ENCODE measurements at places on chromosomes 13 and 19.

- no peak for DNase-seq
Measured at GRCh38 chr13:65479692-65480091, 1750.4 kb downstream of the PCDH9 start.

DNA sequence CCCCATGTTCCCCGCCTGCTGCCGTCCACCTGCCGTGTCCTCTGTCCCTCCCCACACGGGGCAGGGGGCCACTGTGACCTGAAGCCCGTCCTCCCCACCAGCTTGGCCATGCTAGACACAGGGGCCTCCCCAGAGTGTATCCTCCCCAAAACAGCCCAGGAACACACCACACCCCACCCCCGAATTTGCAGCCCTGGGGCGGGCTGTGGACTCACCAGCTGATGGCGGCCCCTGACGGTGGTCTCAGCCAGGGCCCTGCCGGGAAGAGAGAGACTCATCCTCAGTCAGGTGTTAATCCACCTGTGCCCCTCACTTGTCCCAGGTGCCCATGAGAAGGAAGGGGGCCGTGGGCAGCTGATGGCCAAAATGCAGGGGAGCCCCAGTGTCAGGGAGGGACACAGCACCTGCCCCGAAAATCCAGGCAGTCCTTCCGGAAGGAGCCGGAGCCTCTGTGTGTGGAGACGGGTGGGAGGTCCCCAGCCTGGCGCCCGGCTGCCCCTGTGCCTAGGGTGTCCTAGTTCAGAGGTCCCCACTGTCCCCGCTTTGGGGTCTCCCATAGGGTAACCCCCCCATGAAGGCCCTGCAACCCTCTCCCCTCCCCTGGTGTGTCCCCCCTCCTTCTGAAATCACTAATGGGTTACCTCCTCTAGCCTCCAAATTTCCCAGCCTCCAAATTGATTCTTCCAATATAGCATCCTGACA lies 39.3 kb upstream of the TCF3 start:
- no peak for DNase-seq

GRCh38 chr13:91574766-91575165 lies 176.3 kb downstream of the GPC5 start:
- no peak for DNase-seq

GRCh38 chr13:39578821-39579291 lies 24.1 kb downstream of the LHFPL6 start:
- DNase-seq: no peak

GRCh38 chr19:19460761-19461265 lies 54.5 kb downstream of the TSSK6 start:
- DNase-seq: peak; percentile 32

All from fibroblast of mammary gland (primary cell).